NCI-H226 (cell line): ENCODE measurements at places on chromosomes 6 and 20.
A peak's percentile ranks its signal among the peaks of the same experiment; 100 is the strongest.

DNA sequence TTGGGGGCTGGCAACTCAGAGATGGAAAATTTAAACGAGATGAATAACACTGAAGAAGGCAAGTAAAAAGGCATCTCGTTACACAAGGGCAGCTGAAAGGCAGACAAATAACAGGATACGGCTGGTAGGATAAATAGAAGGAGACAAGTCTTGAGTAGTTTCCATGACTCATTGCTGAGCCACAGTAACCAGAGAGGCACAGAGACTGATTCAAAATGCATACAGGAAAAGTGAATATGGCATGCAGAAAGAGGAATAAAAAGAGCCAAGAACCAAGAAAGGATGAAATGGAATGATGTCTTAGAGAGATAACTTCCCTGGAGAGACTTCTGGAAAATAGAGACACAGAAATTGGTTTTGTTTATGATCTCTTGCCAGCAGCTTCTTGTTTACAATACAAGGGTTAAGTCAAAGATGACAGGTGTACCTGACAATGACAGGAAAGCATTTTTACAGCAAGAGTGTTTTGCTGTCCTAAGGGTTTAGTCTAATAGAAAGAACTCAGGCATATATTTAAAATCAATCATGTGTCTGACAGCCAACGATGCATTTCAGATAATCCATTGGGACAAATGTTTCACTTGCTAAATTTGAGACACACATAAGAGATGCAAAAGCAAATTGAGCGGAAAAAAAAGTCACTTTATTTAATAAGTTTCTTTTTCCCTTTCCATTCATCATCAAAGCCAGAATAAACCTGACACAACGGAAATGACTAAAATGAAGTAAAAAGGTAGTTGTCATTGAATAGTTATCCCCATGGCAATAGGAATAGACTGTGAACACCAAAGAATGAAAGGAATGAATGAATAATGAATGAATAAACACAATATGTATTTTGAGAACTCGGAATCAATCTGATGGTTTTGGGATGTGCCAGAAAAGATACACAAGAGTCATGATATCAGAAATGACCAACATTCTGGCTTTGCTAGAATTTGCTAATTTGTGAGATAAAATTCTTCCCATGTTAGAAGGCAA lies 68.0 kb upstream of the KCNQ5 start:
- DNase-seq = peak; percentile 91

GRCh38 chr20:58647796-58648501 lies 3.1 kb upstream of the STX16 start:
- DNase-seq = peak; percentile 32

DNA sequence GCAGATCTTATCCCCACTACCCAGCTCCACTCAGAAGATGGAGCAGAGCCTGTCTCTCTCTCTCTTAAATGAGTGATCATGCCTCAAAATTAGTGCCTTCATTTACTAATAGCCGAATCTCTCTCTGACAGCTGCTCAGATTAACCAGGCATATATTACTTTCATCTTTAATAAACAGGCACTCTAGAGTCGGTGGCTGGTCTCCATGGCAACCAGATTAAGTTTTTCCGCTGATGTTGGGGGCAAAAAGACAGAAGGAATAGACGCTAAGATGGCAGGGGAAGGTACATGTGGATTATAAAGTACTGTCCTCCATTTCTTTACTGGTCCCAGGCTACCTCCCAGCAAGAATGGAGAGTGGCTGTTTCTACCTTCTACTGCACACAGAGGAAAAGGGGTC lies 121.6 kb downstream of the QRSL1 start:
- DNase-seq = no peak

GRCh38 chr6:46453741-46454316 lies 37.4 kb downstream of the RCAN2 start:
- no peak for DNase-seq

GRCh38 chr6:119247504-119247903 lies 102.1 kb downstream of the MAN1A1 start:
- DNase-seq = no peak

- DNase-seq = no peak
Measured at GRCh38 chr20:36150847-36151539, 3.5 kb upstream of the EPB41L1 start.

DNA sequence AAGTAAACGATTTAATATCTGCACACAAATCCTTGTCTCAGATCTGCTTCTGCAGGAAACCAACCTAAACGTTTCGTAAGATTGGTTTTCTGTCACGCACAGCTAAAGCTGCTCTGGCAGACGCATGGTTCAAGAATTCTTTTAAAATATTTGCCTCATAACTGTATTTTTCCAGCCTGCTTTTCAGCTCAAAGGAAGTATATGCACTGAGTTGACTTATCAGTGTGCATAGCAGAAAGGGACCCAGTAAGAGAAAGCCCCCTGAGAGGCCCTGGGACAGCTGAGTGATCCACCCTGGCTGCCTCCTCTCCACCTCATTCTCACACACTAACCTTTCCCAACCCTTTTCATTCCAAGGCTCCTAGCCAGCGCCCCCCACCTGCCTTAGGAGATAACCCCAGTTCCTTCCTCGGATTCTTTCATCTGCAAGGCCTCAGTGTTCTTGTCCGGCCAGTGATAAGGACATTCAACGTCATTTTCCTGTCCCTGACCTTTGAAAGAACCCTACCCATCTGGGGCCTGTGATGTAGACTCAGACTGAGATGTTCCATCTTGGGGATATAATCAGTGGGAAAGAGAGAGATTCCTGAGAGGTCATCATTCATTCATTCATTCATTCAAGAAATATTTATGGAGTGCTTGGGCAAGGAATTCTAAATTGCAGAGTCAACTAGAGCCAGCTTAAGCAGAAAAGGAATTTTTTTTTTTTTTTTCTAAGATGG lies 22.4 kb upstream of the SLC9A8 start:
- DNase-seq = peak; percentile 100

GRCh38 chr6:9315966-9316650 lies 880.8 kb upstream of the SLC35B3 start:
- DNase-seq = no peak

- no peak for DNase-seq
Measured at GRCh38 chr20:64229507-64230061, 26.0 kb upstream of the PCMTD2 start.

GRCh38 chr6:25192590-25193459 lies 86.3 kb upstream of the CARMIL1 start:
- peak; percentile 93 for DNase-seq

DNA sequence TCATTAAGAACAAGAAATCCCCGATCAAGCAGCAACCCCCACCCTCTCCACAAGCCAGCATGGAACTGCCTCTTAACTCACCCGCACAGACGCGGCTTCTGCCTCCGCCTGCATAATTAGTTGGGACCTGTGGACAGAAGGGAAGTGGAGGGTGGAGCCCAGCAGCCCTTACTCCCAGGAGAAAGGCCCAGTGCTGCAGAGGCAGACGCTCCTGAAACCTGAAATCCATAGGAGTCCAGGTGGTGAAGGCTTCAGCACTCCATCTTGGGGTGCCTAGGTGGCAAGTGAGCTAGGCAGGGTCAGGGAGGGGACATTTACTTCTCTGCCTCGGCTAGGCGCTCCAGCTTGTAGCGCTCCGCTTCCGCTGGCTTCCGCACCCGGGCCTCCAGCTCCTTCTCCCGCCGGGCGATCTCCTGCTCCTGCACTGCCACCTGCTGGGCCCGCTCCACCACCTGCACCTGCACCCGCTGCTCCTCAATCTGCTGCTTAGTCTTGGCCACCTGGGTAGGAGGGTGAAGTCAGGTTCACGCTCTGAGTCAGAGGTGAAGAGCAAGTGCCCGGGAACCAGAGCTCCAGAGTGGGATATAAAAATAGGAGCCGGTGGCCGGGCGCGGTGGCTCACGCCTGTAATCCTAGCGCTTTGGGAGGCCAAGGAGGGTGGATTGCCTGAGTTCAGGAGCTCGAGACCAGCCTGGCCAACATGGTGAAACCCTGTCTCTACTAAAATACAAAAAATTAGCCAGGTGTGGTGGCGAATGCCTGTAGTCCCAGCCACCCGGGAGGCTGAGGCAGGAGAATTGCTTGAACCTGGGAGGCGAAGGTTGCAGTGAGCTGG lies 10.7 kb downstream of the TUBB start:
- DNase-seq = peak; percentile 43

DNA sequence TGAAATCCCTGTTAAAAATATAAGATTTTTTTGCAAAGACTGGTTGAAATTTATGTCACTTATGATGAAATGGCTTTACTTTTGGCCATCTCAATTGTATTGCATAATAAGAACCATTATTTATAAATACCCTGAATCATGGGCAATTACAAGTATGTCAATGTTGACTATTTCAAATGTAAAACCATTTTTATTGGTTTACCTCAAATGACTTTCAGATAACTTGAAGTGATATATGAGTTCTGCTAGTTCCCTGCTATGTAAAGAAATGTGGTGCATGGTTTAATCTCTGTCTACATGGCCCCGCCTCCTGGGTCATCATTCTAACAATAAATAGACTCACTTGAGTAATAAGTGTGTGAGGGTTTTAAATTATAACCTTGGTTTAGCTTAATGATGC lies 275.6 kb upstream of the PREP start:
- DNase-seq = no peak

- no peak for DNase-seq
Measured at GRCh38 chr20:54262671-54263070, 54.8 kb downstream of the PFDN4 start.

DNA sequence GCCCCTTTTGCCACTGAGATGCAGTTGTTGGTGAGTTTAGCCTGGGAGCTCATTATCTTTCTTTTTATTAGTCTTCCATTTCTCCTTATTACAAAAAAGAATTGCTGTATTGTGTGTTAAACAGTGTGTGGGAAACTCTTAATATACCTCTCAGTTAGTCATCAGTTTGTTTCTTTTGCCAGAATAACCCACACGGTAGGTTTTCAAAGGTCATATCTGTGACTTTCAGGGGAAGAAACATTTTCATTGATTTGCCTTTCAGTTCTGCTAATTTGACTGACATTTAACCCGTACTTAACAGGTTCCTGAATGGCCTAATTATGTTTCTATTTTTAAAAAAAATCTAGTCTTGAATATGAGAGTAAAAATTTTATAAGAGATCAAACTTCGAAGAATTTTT lies 145.3 kb downstream of the KHDC1L start:
- DNase-seq = peak; percentile 56

DNA sequence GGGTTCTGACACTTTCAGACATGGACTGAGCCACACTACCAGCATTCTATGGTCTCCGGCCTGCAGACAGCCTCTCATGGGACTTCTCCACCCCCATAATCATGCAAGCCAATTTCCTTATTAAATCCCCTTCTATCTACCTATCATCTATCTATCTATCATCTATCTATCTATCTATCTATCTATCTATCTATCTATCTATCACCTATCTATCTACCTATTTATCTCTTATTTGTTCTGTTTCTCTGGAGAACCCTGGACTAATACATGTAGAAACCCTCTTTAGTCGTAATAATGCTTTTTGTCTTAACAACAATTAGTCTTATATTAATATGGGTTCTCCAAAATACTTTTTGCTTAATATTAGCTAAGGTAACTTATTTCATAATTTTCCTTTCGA lies 174.1 kb upstream of the PRSS16 start:
- DNase-seq = no peak

DNA sequence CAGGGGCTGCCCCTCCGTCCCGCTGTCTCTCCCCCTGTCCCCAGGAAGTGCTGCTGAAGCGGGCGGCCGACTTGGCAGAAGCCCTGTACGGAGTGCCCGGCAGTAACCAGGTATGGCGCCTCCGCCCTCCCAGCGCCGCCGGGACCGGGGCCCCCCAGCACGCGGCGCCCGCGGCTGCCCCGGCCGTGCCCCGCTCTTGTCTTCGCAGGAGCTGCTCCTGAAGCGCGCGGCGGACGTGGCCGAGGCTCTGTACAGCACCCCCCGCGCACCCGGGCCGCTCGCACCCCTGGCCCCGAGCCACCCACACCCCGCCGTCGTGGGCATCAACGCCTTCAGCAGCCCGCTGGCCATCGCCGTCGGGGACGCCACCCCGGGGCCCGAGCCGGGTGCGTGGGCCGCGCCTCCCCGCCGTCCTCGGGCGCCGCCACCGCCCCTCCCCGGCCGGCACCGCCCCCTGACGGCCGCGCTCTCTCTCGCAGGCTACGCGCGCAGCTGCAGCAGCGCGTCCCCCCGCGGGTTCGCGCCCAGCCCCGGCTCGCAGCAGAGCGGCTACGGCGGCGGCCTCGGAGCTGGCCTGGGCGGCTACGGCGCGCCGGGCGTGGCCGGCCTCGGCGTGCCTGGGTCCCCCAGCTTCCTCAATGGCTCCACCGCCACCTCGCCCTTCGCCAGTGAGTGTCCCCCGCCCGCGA lies 48.4 kb downstream of the CPXM1 start:
- DNase-seq = peak; percentile 15

GRCh38 chr6:53962646-53963045 lies 148.6 kb upstream of the MLIP start:
- no peak for DNase-seq

- no peak for DNase-seq
Measured at GRCh38 chr6:111631018-111631417, 25.3 kb upstream of the TRAF3IP2 start.

DNA sequence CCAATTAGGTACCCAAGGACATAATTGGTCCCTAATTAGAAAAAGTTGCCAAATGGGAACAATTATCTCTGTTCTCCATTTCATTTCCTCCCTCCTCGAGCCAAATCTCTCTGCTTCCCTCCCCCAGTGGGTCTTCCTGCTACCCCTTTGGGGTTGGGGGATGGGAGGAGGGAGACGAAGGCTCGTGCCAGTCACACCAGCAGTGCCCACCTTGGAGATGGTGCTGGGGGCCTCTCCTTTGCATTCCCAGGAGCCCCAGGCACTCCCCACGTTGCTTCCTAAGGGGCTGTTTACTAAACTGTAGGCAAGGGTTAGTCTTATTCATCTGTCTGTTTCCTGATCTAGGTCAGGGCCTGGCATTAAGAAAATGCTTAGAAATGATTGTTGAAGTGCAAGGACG lies 33.1 kb downstream of the MDFI start:
- DNase-seq = no peak

DNA sequence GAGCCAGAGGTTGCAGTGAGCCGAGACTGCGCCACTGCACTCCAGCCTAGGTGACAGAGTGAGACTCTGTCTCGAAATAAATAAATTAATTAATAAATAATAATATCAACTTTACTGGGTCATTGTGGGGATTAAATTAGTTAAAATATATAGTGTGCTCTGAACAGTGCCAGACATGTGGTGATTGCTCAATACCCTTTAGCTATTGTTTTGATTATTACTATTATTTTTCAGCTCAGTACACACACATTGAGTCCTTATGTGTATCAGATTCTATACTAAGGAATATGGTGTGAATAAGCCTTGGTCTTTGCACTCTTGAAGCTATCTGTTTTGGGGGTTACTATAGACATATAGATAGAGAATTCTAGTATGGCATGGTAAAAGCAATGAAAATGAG lies 28.9 kb downstream of the TREML1 start:
- DNase-seq = no peak
